ENCODE measurements at places on chromosomes 6 and 20. TPM values are rescaled to one million over a fixed set of nuclear protein-coding genes. Genes with fewer than 3 reads are reported as not detected.
A peak's percentile ranks its signal among the peaks of the same experiment; 100 is the strongest.

DNA sequence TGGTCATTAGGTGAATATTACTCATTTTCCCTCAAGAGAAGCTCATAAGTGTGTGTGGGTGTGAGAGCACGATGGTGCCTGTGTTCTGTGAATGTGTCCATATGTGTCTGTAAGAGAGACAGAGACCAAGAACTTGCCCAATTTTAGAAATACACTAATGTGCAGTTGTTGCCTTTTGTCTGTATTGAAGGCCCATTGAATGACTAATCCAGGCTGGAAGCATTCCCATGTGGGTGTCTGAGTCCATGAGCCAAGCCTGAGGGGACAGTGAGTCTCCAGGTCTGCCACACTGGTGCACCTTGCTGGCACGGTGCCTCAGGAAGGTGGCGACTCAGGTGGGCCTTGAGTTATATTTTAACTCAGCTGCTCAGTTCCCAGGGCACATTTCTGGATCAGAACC, 25.5 kb upstream of the ASXL1 start:
- H3K27me3 ChIP-seq = no peaks in the 10 kb centered on the region
- H3K27ac ChIP-seq = peak overlapping the region; percentile 26
- H3K4me3 ChIP-seq = no peak overlapping the region
- peak; percentile 24 for DNase-seq

- no peak for DNase-seq
- peaks cover 13% of the 10 kb centered on the region for H3K4me1 ChIP-seq
- peaks cover 1% of the 10 kb centered on the region for H3K36me3 ChIP-seq
- H3K27ac ChIP-seq = no peak overlapping the region
These were observed 2.3 kb upstream of the DSN1 start for GRCh38 chr20:36775826-36776225.

DNA sequence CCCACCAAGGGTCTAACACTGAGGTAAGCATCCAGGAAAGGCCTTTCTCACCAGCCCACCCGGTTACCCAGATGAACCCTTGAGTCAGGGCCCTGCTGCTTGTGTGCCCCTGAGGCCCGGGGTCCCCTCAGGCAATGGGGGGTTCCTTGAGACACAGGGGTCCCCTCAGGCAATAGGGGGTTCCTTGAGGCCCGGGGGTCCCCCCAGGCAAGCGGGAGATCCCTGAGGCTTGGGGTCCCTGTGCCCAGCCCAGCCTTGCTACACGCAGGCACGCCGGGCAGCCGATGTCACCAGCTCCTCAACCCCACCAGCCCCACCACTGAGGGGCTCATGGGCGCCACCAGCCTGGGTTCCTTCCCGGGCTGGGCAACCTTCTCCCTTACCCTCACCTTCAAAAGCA, 247.2 kb downstream of the TTLL2 start:
- H3K36me3 ChIP-seq = no peaks in the 10 kb centered on the region
- H3K27me3 ChIP-seq = no peaks in the 10 kb centered on the region
- no peak for DNase-seq
- H3K4me3 ChIP-seq = no peak overlapping the region
- no peak overlapping the region for H3K27ac ChIP-seq

GRCh38 chr6:15444881-15445280, 199.0 kb downstream of the JARID2 start:
- no peak overlapping the region for H3K27ac ChIP-seq
- DNase-seq = peak; percentile 23
- H3K4me3 ChIP-seq = no peak overlapping the region
- no peaks in the 10 kb centered on the region for H3K27me3 ChIP-seq

- no peak overlapping the region for H3K4me3 ChIP-seq
- H3K36me3 ChIP-seq = no peaks in the 10 kb centered on the region
- no peak overlapping the region for H3K27ac ChIP-seq
- no peaks in the 10 kb centered on the region for H3K4me1 ChIP-seq
- DNase-seq = no peak
These were observed 53.0 kb downstream of the ELOVL2 start for GRCh38 chr6:10991115-10991514.

NOX3 gene
- not detected for total RNA-seq

CENPW gene
- 63.6 TPM for total RNA-seq

BHLHE23 gene
- total RNA-seq = not detected

Data from activated CD4-positive, alpha-beta T cell treated with anti-CD3 and anti-CD28 coated beads for 36 hours (primary cell).